Fibroblast of mammary gland (primary cell): ENCODE measurements at places on chromosomes 4 and X.

DNA sequence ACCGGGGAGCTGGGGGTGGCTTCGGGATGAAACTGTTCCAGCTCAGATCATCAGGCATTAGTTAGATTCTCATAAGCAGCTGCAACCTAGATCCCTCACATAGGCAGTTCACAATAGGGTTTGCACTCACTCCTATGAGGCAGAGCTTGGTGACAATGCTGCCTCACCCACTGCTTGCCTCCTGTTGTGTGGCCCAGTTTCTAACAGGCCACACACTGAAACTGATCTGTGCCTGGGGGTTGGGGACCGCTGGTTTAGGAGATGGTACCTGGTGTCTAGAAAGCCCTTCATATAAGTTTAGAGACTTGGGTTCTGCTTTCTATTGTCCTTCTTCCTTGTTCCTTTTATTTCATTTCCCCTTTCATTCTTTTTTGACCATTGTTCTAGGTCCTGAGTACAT, 234.2 kb downstream of the FRAS1 start:
- no peak for DNase-seq

- no peak for DNase-seq
Observed at GRCh38 chr4:102268355-102268754, 76.9 kb downstream of the SLC39A8 start.

DNA sequence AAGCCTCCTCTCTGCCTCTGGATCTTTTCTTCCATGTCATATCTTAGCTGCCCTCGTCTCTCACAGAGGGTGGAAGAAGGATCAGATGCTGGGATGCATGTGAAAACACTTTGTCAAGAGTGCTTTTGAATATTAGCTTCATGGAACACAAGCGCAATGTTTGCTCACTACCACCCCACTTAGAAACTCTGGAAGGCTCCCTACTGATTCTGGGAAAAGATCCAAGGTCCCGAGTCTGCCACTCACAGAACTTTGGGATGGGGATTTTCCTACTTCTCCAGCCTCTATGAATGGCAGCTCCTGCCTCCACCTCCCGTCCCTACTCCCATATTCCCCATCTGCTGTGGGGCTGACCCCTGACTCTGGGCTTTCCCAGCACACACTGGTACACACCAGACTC, 40.2 kb upstream of the CRMP1 start:
- no peak for DNase-seq

DNA sequence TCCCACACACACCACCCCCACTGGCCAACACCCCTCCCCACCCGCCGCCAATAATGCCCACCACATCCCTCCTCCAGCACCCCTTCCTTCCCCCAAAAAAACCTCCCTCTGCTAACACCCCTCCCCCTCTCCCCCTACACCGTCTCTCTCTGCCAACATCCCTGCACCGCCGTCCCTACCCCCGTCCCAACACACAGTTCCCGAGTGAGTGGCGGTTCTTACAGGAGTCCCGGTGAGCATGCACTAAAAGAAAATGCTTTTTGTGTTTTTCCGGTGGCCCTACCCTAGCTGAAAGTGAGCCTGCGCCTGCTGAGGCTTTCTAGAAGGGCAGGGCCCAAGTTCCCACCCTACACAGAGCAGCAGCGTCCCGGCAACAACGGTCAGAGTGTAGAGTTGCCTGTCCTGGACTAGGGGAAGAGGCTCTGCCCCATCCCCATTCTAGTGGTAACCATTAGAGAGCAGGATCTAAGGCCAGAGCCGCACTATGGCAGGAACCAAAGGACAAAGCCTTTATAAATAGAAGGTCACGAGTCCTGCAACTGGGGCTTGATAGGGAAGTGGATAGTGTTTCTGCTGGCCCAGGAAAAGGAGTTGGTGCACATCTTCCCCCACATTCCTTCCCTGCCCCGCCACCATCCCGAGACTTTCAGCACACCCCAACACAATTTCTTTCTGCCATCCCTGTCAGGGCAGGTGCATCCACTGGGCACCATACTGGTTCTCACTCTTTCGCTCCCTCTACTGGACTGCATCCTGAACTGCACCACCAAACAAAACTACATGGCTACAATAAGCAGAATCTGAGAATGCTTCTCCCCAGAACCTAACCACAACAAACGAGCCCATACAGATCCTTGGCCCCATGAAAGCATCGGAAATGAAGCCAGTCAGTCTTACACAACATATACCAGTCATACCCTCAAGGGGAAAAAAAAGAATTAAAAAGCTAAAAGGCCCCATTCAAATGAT, 78.1 kb upstream of the PAGE3 start:
- DNase-seq = peak; percentile 2

DNA sequence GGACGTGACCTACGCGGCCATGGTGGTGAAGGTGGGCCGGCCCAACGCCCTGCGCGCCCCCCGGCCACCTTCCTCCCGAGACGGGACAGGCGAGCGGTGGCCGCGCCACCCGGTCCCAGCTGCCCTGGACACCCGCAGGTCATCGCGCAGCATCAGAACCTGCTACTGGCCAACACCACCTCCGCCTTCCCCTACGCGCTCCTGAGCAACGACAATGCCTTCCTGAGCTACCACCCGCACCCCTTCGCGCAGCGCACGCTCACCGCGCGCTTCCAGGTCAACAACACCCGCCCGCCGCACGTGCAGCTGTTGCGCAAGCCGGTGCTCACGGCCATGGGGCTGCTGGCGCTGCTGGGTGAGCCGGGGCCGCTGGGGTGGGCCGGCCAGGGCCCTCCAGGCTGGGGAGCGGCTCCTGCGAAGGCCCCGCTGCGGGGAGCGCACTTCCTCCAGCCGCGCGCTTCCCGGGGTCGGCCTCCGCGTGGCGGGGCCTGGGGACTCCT, 9.0 kb upstream of the SLC26A1 start:
- DNase-seq = peak; percentile 39

DNA sequence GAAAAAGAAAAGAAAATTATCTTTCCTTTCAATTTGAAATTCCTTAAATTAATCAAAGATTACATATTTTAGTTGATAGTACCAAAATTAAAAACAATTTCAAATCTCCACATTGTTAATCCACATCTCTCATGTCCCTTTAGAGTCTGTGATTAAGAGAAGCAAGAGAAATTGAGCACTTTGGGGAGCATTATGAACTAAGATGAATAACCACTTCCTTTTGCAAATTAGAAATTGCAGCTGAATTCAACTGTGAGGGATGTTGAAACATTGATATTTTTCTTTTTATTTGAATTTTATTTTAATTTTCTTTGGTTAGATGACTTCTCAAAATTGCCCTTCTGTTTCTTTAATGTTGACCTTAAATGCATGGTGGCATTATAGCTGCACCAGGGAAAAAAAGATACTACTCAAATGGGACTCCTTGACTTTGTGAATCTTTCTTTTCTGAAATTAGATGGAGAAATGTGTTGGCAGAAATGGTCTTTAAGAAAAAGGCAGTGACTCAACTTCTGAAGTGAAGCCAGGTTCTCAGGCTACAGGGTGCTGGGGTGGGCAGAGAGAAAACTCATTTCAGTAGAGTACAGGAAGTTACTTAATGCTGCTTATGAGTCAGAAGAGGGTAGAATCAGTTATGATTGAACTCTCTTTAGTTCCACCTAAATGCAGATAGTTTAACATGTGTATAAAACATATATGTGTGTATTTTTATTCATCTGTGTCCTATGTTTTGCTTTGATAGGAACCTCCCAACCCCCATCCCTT, 92.0 kb upstream of the TNIP3 start:
- peak; percentile 95 for DNase-seq

GRCh38 chr4:165963621-165964020, 90.6 kb downstream of the TLL1 start:
- DNase-seq = no peak

- DNase-seq = peak; percentile 64
Observed at GRCh38 chrX:153726286-153727122, 1.8 kb downstream of the ABCD1 start.

- DNase-seq = no peak
Observed at GRCh38 chr4:129645461-129645860, 549.5 kb downstream of the C4orf33 start.

DNA sequence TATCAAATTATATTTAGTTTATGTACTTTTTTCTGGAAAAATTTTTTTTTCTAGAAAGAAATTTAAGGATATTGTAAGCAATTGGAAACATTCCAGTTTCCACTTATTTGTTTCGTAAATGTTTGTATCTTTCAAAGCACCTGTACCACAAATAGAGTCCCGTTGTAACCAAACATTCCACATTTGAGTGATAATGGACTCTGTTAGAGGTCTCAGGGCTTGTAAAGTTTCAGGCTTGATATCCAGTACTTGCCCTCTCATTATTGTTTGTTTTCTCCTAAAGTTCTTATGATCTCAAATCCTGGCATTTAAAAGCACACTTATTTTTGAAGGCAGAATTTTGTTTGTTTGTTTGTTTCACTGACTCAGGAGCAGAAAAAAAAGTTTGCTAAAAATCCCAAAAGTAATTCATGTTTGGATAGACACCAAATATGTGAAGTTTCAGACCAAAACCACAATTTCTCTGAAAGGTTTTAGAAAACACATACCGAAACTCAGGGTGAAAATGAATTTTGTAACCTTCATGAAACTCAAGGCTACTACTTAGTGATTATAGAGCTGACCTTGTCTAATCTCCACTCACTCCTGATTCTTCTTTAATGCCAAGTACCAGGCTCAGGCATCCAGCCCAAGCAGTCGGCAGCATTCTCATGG, 5.7 kb upstream of the TMEM192 start:
- DNase-seq = no peak

DNA sequence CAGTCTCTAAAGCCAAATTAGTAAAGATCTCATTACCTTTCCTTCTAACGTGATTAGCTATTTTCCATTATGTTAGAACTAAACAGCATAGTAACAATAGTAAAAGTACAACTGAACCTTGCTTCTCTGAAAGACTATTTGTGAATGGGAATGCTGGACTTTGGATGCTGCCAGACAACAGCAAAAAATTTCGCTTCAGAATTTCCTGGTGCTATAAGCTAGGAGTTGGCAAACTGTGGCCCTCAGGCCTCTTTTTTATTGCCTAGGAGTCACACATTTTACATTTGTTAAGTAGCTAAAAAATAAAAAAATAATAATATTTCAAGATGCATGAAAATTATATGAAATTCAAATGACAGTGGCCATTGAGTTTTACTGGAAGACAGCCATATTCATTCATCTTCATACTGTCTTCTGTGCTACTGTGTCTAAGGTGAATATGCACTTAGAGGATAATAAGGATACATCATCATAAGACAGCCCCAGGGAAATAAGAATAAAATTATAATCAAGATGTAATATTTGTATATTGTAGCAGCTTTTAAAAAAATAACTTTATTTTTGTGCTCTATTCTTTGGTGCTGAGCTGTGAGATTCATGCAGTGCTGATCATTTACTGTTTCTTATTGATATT, 34.6 kb downstream of the RASGEF1B start:
- no peak for DNase-seq

GRCh38 chrX:153766098-153766817, 2.2 kb downstream of the PLXNB3 start:
- DNase-seq = peak; percentile 66

DNA sequence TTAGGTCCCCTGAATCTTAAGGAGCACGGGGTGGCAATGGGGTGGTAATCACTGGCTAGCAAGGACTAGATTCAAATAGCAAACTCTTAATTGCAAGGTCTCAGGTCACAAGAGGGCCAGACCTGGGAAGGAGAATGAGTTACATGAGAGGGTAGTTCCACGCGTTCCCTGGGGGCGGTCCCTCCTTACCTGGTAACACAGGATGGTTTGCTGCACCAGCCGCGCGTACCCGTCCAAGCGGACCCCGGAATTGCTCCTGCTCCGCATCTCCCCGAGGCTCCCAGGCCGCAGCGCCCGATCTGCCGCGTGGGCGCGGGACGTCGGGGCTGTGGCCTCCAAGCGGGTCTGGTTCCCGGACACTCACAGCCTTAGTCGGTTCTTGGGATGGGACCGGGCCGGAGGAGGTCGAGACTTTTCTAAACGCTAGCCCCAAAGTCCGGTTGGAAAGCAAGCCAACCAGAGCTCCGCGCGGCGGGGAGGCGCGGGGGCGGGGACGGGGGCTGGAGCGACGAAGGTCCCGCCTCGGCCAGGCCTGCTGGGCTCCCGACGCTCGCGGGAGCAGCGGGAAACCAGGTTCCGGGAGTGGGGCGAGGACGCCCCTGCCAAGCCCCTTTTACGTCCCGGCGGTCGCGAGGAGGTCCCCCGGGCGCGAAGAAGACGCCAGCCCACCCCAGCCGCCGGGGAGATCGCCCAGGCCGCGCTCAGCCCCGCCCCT, at the start of gene PHKA2:
Gene PHKA2 (minus strand): TSS at position 449 of the 715 bp plus-strand sequence. CDS start 182 bp downstream, at position 267.
- DNase-seq = peak; percentile 39

DNA sequence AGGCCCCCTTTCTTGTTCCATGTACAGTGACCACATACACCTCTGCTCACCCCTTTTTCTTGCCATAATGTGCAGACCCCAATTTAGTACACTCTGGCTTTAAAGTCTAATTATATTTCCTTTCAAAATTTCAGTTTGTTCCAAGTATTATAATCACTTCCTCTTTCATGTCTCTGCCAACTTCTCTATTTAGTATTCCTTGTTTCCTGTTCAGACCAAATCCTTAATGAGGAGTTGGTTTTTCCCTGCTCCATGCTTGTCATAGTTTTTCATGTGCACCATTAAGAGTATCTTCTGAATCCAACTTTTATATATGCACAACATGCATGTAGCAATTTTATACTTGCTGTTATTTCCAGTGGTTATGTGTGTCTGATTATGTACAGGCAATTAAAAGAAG, 32.3 kb downstream of the USP53 start:
- DNase-seq = no peak

DNA sequence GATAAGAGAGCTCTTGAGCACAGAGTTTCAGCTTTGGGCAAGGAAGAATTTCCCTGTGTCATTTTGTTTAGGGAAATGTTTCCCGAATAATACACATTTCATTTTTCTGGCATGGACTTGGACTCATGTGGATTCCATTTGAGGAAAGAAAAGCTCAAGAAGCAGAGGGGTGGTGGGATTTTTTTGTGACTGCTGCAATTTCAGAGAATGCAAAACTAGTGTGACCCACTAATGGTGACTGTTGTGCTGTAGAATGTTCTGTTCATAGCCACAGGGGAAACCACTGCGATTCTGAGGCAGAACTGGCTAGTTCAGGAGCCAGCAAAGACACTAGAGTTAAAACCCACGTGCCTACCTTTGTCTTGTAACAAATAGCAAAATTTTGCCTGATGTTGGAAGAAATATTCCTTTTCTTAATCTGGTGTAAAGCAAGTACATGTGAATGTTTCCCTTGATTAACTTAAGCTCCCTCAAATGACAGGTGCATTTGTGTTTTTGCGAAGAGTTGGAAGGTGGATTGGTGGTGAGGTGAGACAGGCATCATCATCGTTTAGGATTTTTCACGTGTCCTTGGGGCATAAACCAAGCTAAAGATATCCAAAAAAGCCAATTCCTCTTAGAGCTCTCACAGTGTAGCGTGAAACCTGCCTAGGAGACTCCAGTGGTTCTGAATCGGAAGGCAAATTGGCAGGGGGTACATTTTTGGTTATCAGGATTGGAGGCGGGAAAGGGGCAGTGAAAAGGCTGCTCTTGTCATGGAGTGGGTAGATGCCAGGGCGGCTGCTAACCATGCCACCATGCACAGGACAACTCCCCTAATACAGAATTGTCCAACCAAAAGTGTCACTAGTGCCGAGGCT, 38.0 kb upstream of the FAM9C start:
- DNase-seq = no peak
